Suppressor macrophage (primary cell): ENCODE measurements at places on chromosomes 3 and 15.

DNA sequence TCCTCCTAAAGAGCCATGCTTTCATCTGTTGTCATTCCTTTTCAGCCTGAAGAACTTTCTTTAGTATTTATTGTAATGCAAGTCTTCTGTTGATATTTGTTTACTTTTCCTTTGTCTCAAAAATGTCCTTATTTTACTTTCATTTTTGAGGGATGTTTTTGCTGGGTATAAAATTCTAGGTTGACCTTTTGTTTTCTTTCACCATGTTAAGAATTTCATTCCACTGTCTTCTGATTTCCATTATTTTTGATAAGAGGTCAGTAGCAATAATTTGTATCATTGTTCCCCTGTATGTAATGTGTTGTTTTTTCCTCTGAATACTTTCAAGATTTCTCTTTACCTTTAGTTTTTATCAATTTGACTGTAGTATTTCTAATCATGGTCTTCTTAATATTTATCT, 91.1 kb downstream of the RSRC1 start:
- DNase-seq = no peak

DNA sequence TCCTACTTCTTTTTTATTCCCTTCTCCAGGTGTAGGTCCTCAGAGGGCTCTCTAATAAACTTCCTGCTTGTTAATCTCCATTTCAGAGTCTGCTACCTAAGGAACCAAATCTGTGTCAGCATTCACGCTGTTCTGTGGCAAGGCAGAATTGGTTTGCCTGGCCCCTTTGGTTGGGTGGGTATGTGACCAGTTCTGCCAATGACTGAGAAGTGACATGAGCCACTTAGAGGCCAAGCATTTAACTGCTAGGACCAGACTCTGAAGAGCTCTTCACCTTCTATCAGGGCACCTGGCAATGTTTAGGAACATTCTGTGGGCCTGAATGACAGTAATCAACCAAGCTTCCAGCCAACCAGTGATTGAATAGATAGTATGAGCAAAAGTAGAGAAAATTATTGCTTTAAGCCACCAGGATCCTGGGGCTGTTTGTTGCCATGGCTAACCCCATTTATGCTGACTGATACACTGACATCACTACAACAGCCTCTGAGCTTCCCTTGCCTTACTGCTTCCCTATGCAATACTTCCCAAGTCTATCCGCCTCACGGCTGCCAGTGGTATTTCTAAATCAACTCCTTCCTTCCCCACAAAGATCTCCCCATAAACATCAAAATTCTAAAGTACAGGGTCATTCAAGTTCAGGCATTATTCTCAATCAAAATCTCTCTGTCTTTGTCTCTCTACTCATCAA, 7.6 kb downstream of the FRMD4B start:
- peak; percentile 56 for DNase-seq

DNA sequence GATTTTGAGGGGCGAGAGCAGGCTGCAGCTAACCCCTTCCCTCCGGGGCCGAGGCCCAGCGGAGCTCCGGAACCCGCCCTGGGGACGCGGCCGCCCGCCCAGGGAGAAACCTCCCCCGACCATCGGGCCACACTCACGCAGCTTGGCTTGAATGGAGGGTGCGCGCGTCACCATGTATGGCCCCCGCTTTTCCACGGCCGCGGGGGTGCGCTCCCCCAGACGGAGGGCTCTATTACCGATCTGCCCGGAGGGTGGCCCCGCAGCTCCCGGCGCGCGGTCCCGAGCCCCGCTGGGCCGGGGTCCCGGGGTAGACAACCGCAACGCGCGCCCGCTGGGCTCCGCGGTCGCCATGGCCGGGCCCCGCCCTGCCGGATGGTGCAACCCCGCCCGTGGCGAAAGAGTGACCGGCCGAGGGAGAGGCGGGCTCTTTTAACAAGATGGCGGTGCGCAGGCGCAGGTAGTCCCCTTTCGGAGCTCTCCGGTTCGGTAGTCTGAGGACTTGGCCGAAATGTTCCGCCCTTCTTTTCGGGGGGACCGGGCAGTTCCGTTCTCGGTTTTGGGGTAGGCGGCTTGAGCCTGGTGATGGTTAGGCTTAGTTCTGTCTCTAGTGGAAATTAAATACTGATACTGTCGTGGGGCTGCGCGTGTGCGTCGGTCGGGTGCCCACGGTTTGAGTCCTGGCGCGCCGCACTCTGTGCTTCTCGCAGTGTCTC, at the start of gene FAM219B:
FAM219B (minus strand) TSS at position 402 of the 713 bp plus-strand sequence; CDS start at position 351, 51 bp downstream.
- peak; percentile 97 for DNase-seq

DNA sequence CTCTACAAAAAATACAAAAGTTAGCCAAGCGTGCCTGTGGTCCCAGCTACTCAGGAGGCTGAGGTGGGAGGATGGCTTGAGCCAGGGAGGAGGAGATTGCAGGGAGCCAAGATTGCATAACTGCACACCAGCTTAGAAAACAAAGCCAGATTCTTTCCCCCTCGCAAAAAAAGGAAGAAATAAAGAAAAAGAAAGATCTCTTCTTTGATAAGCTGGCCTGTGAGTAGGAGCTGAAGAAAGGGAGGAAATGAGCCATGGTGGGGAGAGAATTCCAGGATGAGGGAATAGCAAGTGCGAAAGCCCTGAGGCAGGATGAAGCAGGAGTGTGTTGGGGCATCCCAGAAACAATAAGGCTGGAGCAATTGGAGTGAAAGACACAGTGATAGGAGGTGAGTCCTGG, 24.5 kb upstream of the TOP2B start:
- DNase-seq = no peak

GRCh38 chr15:89244574-89244903, 760 bp downstream of the FANCI start:
- peak; percentile 21 for DNase-seq

- peak; percentile 71 for DNase-seq
These were observed 88.8 kb upstream of the PLXND1 start for GRCh38 chr3:129695230-129695629.

- DNase-seq = no peak
These were observed 62.7 kb downstream of the USP13 start for GRCh38 chr3:179715582-179715981.

- DNase-seq = peak; percentile 17
These were observed 52.7 kb upstream of the SPATA12 start for GRCh38 chr3:57007521-57008460.

DNA sequence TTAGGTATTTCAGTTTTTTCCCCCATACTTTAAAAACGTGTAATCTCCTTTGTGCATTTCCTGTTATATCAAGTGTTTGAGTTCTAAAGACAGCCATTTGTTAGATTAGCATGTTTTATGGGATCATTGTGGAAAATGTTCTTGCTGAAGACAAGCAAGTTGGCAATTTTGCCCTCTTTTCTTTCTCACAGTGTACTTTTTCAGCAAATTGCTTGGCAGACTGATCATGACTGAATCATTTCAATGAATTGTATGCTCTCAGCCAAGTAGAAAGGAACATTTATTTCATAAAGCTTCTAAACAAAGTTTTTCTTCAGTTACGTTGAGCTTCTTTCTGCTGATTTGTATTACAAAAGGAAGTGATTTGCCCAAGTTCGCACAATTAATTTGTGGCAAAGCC, 51.6 kb downstream of the ATG7 start:
- no peak for DNase-seq

- peak; percentile 20 for DNase-seq
These were observed 27.6 kb upstream of the ADAMTSL3 start for GRCh38 chr15:83626171-83626802.

- DNase-seq = peak; percentile 74
These were observed 731 bp downstream of the ZNF710 start for GRCh38 chr15:90001683-90002427.

DNA sequence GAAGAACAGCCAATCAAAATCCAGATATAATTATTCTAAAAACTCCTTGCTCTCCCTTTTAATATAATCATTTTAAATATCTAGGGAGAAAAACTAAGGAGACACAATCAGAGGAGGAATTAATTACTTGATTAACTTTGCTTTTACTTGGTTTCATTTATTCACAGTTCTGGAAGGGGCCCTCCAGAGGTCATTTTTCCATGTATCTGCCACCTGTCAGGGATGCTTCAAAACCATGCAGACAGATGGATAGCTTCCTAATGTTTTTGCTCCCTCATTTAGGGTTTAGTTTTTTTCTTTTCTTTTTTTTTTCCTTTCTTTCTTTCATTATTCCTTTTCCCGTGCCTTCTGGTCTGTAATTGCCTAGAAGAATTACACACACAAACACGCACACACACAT, 438.1 kb upstream of the ARPP21 start:
- no peak for DNase-seq

- DNase-seq = peak; percentile 13
These were observed 692 bp downstream of the PSMD2 start for GRCh38 chr3:184299488-184300377.

- no peak for DNase-seq
These were observed 29.1 kb upstream of the LYZL4 start for GRCh38 chr3:42439261-42440115.

GRCh38 chr3:195094191-195094921, 176.6 kb downstream of the XXYLT1 start:
- DNase-seq = peak; percentile 26

DNA sequence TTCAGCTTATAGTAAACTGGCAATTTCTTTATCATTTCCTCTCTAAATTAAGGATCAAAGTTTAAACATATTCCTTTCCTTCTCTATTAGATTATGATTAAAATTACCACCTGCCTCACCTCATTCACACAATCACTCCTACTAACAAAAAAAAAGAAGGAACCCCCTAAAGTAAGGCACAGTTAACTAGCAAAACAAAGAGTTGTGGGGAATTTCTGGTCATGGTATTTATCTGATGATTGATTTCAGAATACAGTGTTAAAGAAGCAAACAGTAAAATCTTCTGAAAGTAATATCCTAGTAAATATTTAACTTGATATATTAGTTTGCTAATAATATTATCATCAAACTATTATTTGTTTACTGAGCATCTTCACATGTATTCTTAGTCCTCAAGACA, 8.8 kb downstream of the GBE1 start:
- no peak for DNase-seq

DNA sequence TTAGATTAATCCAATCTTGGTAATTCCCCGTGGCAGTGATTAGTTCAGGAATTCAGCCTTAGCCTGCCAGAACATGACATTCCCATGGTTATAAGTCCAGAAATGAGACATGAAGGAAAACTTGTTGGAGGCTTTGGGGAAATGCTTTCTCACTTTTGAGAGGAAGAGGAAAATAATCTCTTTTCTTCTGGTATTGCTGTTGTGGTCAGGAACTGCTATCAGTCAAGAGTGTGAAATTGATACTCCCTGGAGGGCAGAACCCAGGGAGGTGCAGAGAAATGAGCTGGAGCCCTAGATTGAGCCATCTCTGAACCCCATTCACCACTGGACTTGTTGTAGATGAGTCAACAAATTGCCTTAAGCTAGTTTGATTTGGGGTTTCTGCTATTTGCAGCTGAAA, 38.6 kb upstream of the APH1B start:
- DNase-seq = peak; percentile 13

- DNase-seq = peak; percentile 87
These were observed 24.3 kb downstream of the NXPE3 start for GRCh38 chr3:101803173-101803782.
